ENCODE measurements at places on chromosomes 11 and 22.

DNA sequence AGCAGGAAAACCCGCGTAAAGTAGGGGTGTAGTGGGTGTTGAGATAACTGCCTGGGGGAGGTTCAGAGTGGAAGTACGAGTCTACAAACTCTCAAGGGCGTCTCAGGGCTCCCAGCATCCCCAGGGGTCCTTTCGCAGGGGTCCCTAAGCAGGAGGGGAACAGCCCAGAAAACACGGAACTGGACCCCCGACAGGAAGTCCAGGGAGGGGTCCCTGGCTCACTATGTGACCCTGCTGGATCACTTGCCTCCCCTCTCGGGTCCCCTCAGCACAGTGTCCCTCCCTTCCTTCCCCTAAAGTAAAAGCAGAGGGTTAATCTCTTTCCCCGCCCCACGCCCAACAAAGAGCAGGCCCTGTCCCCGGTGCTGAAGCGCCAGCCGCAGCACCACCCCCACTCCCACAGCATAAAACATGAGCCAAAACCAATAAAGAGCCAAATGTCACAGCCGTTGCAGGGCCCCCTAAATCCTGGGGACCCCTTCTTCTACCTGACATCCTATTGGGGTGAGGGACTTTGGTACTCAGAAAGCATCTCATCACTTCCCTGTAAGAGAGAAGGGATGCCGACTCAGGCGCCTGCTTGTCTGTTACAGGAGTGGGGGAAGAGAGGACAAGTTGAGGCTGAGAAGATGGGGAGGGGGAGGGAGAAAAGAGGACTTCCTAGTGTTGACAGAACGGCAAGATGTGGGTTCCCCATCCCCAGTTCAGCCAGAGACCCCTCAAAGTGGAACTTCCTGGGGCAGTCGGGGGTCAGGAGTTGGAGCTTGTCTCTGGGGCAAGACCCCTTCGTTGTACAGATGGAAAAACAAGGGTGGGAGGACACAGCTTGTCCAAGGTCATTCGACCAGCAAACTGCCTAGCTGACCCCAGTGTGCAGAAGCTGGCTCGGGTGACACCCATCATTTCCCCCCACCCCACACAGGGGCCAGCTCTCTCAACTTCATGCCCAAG is 1.4 kb upstream of the NEFH start:
- no peak for DNase-seq

GRCh38 chr11:36945384-36945783 is 347.3 kb upstream of the RAG2 start:
- no peak for DNase-seq

DNA sequence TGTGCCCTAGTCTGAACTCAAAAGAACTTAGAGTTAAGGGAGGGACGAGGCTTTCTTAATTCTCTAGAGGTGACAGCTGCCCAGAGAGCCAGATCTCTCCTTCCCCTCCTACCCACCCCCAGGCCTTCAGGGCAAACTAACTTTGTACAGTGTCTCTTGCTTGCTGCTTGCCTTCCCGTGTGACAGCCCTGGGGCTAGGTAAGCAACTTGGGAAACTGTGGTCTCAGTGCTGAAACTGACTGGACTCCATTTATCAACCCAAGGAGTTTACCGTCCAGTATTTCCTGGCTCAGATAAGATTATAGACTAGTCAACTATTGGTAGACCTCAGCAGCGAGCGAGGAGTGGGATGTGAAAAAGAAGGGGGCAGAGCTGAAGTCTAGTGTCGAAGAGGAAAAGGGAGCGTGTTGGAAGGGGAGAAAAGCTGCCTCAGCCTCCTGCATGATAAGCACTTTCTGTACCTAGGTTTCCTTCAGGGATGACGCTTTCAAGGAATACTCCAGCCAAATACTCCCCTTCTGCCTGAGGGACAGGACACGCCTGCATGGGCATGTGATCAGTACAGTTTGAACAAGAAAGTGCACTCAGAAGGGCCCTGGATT is 43.3 kb upstream of the WEE1 start:
- DNase-seq: no peak

DNA sequence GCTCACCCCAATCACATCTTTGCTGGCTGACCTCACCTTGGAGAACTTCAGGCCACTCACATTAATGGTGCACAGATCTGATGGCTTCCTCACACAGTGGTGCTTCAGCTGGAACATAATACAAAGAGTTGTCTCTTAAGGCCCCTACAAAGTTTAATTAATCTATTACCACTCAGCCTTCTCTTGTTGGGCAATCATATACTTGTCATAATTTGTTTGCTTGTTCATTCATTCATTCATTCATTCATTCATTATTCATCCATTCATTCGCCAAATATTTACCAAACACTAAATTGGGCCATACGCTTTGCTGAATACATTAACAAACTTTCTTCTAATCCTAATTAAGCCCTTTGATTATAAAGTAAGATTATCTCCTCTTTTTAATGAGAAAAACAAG is 15.1 kb downstream of the XRRA1 start:
- no peak for DNase-seq

- DNase-seq: no peak
These were observed 7.7 kb upstream of the SCGB1D1 start for GRCh38 chr11:62182147-62182891.

DNA sequence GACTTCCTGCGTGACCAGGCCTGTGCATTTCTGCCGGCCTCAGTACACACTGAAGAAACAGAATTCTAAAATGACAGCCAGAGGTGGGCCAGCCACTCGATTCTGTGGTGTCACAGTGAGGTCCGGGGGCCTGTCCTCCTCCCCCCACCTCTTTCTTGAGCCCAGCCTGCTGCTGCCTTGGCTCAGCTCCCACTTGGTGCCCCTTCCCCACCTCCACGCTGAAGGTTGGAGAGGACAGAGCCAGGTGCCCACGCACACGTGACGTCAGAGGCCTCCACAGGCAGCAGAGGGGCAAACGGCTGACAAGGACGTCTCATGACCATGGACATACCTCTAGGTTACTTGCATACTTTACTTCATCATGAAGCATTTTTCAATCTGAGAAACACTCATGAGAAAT is 78.0 kb upstream of the SHANK2 start:
- DNase-seq: no peak

DNA sequence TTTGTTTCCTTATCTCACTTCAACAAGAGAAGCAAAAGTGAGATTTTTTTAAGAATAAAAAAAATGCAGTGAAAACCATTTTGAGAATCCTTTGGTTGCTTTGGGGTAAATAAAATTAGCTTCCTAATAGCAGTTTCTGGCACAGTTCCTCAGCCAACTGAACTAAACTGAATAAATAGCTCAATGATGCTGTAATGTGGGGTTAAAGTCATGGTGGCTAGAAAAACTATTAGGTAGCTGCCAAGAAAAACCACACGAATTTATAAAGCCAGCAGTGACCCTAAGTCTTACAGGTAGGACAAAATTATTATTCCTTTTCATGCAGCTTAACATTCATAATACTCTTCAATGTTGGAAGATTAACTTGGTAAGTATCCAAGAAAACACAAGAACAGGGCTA is 142.4 kb downstream of the APIP start:
- no peak for DNase-seq

Data from HCT116 (cell line).